ENCODE measurements at places on chromosomes 11 and 22. TPM values are rescaled to one million over a fixed set of nuclear protein-coding genes. Genes with fewer than 3 reads are reported as not detected.

The PLAAT4 gene
- total RNA-seq, result 13.2 TPM

The OR2D2 gene
- 0.28 TPM for total RNA-seq

The LIF gene
- 79.2 TPM for total RNA-seq

The OTOG gene
- total RNA-seq, result not detected

The PATE4 gene
- total RNA-seq, result not detected

The USH1C gene
- total RNA-seq, result not detected

The RAG2 gene
- total RNA-seq, result not detected

The SEPTIN3 gene
- total RNA-seq, result not detected

The CEND1 gene
- 0.96 TPM for total RNA-seq

The ART1 gene
- total RNA-seq, result not detected

The ABTB2 gene
- total RNA-seq, result 2.8 TPM

The CCDC73 gene
- not detected for total RNA-seq

The PATE2 gene
- total RNA-seq, result 0.38 TPM

The SLC22A24 gene
- total RNA-seq, result not detected

The PKDREJ gene
- not detected for total RNA-seq

The BIK gene
- total RNA-seq, result under 0.01 TPM

The TMPRSS5 gene
- total RNA-seq, result 0.28 TPM

The TCN1 gene
- not detected for total RNA-seq

The HBB gene
- not detected for total RNA-seq

The TRIM22 gene
- 68.2 TPM for total RNA-seq

The MOGAT2 gene
- not detected for total RNA-seq

The EFCAB6 gene
- total RNA-seq, result 2.3 TPM

The WT1 gene
- 0.28 TPM for total RNA-seq

The SMDT1 gene
- 2.0 TPM for total RNA-seq

The C11orf52 gene
- total RNA-seq, result 1.4 TPM

The ACER3 gene
- total RNA-seq, result 6.2 TPM

The PDGFD gene
- 13.0 TPM for total RNA-seq

The VPREB1 gene
- not detected for total RNA-seq

The SLC22A9 gene
- total RNA-seq, result not detected

The APIP gene
- 34.9 TPM for total RNA-seq

The PKNOX2 gene
- 0.38 TPM for total RNA-seq

The KMT5B gene
- total RNA-seq, result 26.1 TPM

The GAL gene
- total RNA-seq, result not detected

The SNX32 gene
- total RNA-seq, result 0.38 TPM

The ADORA2A gene
- total RNA-seq, result 13.2 TPM

The LRRC4C gene
- total RNA-seq, result not detected

The C11orf87 gene
- total RNA-seq, result under 0.01 TPM

The TNNT3 gene
- total RNA-seq, result not detected

The BLID gene
- total RNA-seq, result 20.0 TPM

The MS4A8 gene
- total RNA-seq, result not detected

The ZNRF3 gene
- total RNA-seq, result 2.5 TPM

The DTX4 gene
- 0.85 TPM for total RNA-seq

The MIAT gene
- total RNA-seq, result 1.1 TPM

The ADAMTS15 gene
- total RNA-seq, result 13.5 TPM
